ENCODE measurements at places on chromosomes 3 and 15.

- DNase-seq, result no peak
Measured at GRCh38 chr3:157785102-157785826, 282.0 kb upstream of the VEPH1 start.

DNA sequence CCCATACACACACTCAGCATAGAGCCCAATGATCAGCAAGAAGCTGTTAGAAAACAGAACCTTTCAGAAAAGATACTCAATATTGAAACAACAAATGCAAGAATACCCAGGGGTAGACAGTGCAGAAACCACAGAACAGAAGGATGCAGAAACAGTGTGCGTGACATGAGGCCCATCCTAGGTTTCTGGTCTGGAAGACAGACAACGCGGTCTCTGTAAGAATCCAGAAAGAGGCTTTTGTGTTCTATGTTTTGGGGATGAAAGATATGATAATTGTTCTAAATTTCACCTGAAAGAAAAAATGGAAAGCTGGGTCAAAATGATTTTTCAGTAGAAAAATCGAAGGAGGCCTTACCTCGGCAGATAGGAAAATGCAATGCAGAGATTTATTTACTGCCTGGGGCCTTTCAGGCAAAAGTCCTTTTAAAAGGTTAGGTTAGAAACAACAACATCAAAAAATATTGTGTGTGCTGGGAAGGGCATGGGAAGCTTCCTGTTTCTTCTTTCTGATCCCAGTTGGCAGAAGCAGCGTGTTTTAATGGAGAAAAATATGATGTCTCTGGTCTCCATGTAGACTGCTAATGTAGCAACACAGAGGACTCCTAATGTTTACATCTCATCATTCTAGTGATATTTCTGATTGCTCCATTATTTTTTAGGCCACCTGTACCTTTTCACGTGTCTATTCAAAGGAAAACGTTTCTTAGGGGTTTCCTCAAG is 17.0 kb downstream of the SYNM start:
- no peak for DNase-seq

GRCh38 chr3:171372694-171373093 is 87.5 kb downstream of the TNIK start:
- DNase-seq, result no peak

- DNase-seq, result no peak
Measured at GRCh38 chr3:134694466-134694865, 43.6 kb upstream of the KY start.

- DNase-seq, result no peak
Measured at GRCh38 chr15:68794863-68795262, 25.8 kb downstream of the ANP32A start.

DNA sequence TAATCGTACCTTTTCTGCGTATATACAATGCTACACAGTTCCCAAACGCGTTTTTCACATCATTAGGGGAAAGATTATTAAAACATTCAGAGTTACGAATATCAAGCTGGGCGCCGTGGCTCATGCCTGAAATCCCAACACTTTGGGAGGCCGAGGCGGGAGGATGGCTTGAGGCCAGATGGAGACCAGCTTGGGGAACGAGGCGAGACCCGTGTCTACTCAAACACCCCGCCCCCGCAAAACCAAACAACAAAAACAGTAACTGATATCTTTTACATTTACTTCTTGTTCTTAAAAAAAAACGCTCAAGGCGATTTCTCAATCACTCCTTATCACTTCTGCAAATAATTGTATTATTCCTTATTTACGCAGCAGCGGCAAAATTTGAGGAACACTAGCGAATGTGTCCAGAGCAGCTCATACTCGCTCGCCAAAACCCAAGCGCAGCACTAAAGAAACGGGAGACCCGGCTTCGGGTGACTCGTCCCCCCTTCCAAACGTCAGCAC is 1.2 kb downstream of the ZBTB11 start:
- DNase-seq, result no peak

DNA sequence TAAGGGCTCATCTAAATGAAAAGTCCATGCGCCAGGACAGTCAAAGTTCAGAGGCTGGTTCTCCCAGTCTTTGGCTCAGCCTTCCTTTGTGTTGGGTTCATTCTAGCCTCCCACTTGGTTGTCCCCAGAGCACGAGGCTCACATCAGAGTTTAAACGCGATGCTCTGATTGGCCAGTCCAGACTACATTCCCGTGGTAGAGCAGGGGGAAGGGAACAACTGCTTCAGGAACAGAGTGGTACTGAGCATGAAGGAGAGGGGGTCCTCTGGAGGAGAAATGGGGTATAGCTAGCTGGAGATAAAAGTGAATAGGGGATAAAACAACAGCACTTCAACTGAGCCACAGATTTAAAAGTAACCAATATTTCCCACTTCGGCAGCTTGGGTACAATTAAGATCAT is 32.2 kb downstream of the ANAPC13 start:
- no peak for DNase-seq

GRCh38 chr15:72796515-72797337 is 13.2 kb upstream of the ADPGK start:
- no peak for DNase-seq

GRCh38 chr3:31377045-31377642 is 155.6 kb upstream of the STT3B start:
- no peak for DNase-seq

DNA sequence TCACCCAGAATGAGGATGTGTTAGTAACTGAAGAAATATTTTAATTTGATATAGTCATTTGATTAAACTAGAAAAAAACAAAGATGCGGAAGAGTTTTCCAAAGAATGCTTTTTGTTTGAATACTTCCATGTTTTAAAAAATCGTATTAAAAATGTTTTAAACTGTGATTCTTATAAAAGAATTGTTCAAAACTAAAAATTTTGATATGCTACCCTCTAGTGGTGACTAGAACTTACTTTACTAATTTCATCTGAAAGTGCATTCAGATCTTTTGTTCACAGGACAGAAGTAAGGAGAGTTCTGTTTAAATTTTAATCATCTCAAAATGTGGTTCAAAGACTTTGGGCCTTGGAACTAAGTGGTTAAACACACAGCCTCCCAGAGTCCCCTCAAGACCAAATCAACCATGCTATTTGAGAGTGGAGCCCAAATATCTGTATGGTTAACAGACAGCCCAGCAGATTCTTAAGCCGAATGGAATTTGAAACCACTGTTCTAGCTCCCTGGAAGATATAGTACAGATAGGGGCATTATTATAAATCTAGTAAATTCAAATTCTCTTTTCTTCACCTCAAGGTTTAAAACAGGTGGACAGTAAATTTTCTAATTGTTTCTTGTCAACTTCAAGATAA is 45.2 kb upstream of the SYNPR start:
- DNase-seq, result no peak

DNA sequence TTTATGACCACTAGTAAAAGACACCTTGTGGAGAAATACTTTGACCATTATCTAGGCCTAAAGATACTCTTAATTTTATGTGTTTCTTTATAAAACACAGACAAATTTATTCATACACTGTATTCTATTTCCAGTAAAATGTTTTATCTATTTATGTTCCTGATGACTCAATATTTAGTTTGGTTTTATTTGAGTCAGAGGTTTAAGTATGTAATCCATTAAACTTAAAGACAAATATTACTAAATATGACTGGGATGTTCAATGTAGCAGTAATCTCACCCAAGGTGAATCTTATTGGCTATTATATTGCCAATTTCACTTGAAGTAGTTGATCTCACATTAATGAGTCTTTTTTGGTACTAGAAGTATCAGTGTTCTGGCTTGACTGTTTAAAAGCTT is 799.7 kb downstream of the CADM2 start:
- no peak for DNase-seq

- DNase-seq, result no peak
Measured at GRCh38 chr15:78394981-78395616, 42.9 kb upstream of the IREB2 start.

GRCh38 chr3:152729906-152730305 is 105.0 kb upstream of the P2RY1 start:
- no peak for DNase-seq

DNA sequence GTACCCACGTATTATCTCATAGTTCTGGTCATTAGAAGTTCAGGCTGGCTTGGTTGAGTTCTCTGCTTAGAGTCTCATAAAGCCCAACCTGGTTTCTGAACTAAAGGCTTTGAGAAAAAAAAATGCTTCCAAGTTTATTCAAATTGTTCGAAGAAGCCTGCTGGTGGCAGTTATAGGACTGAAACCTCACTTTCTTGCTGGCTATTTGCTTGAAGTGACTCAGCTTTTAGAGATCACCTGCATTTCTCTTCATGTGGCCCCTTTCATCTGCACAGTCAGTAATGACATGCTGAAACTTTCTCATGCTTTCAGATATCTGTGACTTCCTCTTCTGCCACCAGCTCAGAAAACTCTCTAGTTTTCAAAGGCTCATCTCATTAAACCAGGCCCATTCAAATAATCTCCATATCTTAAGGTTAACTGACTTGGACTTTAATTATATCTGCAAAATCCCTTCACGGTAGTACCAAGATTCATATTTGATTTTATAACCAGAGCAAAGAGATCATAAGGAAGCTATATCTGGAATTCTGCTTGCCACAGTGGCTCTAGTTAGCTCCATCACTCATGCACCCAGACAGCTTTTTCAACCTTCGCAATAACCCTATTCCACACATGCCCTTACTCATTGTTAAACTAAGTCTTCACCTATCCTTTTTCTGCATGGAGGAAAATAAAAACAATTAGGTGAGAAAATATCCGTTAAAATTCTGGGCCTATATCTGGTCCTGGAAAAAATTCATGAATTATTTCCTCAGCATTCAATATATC is 433.8 kb upstream of the CBLB start:
- DNase-seq, result no peak

DNA sequence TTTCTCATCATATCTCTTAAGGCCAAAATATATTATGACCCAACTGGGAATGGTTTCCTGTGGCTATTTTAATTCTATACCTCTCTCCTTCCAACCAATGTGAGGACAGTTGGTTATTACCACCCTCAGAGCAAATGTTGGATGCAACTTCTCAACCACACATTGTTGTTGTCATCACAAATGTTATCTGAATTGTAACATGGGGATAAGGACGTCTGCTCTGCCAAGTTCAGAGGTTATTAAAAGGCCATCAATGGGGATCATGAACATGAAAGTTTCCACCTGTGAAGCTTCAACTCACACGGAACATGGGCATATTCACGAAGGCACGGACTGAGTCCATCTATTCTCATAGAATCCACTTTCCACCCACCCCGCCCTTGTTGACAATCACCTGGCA is 46.8 kb downstream of the MB21D2 start:
- no peak for DNase-seq

- no peak for DNase-seq
Measured at GRCh38 chr3:160280836-160281235, 55.6 kb downstream of the C3orf80 start.

Data from cortex of kidney (tissue), 1 donor.